ENCODE measurements at places on chromosomes 6 and 20.

DNA sequence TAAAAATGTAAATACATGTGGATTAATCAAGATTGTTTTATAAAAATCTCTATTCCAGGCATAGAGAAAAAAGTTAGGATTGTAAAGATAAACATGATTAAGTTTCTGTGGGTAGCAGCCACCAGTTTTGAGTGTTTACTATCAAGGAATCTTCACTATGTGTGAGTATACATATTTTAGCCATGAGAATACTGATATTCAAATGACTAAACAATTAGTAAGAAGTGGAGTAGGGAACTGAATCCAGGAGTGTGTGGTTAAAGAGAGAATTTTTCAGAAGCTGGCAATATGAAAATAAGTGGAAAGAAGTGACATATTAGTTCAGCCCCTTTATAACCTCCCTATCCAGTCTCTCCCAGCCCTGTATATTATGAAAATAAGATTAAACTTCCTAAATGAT is 10.3 kb downstream of the ELOVL2 start:
- no peak for DNase-seq

- DNase-seq = no peak
Measured at GRCh38 chr20:4919047-4919704, 82.1 kb downstream of the SLC23A2 start.

- no peak for DNase-seq
Measured at GRCh38 chr6:148379481-148379880, 36.8 kb downstream of the SASH1 start.

DNA sequence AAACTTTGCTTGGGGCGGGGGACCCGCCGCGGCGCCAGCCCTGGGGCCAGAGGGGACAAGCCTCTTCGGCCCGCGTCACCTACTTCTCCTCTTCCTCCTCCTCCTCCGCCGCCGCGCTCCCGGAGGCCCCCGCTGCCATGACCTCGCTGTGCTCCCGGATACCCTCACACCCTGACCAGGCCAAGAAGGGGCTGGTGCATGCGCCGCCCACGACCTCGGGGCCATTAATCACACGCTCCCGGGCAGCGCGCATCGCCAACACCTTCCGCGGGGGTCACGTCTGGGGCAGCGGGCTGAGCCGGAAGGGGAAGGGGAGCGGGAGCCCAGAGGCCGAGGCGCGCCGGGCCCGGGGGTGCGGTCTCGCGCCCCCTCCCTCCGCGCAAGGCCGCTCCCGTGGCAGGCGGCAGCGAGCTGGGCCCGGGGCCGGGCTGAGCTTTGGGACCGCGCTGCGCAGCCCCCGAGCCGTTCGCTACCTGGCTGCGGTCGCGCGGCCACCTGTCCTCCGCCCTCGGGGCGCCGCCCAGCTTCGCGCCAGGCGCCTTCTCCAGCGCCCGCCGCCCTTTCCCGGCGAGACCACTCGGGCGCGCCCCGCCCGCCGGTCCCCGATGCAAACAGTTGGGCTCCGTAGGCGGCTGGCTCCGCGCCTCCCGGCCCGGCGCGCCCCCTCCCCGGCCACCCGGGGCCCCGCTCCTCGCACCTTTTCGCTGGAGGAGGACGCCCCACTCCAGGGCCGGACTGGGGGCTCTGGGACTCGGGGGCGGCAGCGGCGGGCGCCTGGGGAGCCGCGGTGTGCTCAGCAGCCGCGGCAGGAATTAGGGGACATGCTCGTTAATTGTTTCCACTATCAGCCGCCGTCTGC is 575 bp upstream of the CNR1 start:
- DNase-seq = no peak

DNA sequence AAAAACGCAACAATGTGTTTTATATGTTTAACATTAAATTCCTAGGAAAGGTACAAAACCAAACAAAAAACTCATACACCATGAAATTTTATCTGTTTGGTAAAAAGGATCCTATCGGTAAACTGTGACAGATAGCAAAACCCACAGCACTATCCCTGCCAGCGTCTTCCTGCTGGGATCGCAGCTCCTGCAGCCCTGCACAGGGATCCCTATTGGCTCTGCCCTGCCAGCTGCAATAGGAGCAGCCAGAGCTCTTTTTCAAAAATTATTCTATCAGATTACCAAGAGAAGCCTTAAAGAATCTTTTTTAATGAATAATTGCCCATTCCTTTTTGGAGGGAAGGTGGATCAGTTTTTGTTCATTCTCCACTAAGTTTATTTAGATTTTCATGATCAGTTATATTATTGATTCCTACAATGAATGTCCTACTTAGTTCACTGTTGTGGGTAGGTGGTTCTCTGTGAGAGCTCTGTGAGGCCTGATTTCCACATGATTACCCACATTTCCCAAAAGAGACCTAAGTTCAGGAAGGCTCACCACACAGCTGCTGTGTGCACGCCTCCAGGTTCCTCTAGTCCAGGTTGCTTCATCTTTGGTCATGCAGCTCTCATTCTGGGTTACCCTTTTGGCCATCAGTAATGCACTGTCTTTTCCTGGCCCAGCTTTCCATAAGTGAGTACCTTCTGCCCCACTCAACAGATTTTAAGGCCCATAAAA is 293.8 kb downstream of the FRK start:
- no peak for DNase-seq

GRCh38 chr6:99187429-99187828 is 162.0 kb downstream of the FAXC start:
- no peak for DNase-seq

- DNase-seq = no peak
Measured at GRCh38 chr20:38755324-38755910, 7.2 kb downstream of the ACTR5 start.

GRCh38 chr6:33407132-33407718 is 3.6 kb upstream of the PHF1 start:
- DNase-seq = no peak

GRCh38 chr6:12163149-12163548 is 127.0 kb upstream of the EDN1 start:
- DNase-seq = peak; percentile 50

DNA sequence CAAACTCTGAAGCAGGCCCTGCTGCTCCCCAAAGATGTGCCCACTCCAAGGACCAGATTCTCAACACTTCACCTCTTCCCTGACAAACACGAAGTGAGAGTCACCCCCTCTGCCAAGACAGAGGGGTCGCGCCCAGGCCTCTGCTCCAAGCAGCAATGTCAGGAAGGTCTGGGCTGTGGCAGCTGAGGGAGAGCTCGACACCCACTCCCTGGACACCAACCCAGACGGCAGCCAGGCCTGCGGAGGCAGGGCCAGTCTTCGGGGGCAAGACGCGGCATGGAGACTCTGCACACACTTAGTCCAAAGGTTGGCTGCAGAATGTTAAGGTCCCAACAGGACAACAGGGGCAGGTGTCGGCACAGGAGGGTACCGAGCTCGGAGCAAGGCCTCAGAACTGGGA is 144.2 kb downstream of the DLL1 start:
- DNase-seq = no peak

DNA sequence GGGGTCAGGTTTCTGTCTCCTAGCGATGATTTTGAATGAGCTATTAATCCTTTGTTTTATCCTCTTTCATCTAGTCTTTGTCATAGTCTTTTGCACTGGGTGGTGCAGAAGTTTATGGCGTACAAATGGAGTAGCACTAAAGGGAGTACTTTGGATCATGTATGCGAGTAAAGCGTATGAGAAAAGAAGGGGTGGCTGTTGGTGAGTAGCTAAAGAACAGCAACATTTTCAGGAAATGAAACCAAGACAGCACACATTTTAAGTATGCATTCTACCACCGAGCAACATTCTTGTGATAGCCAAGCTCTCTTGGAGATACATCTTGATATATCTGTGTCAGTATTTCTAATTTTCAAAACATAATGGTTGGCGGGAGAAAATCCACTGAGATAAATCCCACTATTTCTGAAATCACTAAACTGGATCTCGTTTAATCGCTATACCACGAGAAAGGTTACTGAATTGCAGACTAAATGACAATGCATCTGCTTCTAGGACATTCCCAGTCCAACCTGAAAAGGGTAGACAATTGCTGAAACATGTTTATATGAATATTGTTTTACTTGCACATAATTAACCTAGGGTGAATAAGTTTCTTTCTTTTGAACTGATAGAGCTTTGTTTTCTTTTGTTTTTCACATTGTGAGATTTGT is 196.1 kb downstream of the TRIM27 start:
- no peak for DNase-seq

GRCh38 chr20:3390759-3391425 is 16.6 kb downstream of the DNAAF9 start:
- no peak for DNase-seq

- DNase-seq = no peak
Measured at GRCh38 chr6:9801249-9801754, 613.6 kb downstream of the TFAP2A start.

DNA sequence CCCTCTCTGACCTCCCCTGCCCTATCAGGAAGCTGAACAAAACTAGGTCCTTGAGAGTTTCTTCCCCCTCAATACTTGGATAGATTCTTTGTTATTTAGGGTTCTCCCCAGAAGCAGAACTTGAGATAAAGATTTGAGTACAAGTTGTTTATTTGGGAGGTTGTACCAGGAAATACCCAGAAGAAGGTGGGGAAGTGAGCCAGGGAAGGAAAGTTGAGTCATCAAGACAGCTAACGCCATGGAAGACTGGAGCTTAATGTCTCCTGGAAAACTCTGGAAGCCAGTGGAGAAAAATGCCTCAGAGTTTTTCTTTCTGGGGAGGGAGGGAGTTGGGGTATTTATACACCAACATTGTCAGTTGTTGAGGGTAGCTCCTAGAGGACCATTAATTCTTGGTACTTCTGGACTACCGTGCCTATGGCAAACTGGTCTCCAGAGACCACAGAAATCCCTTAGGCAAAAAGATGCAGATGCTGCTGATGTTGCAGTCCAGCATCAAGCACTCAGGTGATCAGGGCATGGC is 102.6 kb upstream of the ZFP64 start:
- DNase-seq = no peak

GRCh38 chr6:36666826-36667591 is 11.5 kb upstream of the CDKN1A start:
- no peak for DNase-seq

GRCh38 chr6:139107051-139107450 is 27.8 kb upstream of the HECA start:
- DNase-seq = no peak

GRCh38 chr6:47439348-47439668 is 38.3 kb upstream of the CD2AP start:
- DNase-seq = no peak

DNA sequence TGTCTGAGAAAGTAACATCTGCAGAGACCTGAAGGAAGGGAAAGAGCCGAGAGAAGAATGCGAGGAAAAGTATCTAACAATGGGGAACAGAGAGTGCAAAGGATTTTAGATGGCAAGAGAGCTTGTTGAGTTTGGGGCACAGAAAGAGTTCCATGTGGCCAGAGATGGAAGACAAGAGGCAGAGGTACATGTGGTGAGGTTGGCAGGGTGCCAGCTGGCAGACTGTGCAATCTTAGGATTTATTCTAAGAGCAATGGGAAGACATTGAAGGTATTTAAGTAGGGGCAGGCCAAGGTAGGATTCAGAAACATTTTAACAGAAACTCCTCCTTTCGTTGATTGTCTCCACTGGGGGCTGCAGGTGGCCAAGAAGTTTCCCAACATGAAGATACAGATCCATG is 20.4 kb upstream of the LBP start:
- no peak for DNase-seq

- peak; percentile 66 for DNase-seq
Measured at GRCh38 chr6:136967876-136968752, 46.0 kb downstream of the SLC35D3 start.

- DNase-seq = no peak
Measured at GRCh38 chr20:54123587-54124180, 50.1 kb downstream of the CYP24A1 start.

DNA sequence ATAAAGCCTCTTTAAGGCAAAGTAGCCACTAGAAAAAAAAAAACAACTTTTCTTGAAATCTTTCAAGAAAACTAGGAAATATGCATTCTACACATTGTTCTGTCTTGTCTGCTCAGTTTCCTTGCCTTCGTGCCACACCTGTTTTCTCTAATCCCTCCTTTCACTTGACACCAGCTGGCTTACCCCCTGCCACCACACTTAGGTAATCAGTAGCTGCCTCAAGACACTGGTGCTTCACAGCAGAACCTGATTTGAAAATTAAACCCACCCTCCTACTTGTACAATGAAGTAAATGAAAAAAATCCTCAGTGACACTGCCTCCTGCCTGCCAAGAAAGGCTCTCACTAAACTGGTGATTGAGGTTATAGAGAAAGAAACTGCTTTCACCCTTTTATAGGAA is 45.8 kb upstream of the SCML4 start:
- no peak for DNase-seq

DNA sequence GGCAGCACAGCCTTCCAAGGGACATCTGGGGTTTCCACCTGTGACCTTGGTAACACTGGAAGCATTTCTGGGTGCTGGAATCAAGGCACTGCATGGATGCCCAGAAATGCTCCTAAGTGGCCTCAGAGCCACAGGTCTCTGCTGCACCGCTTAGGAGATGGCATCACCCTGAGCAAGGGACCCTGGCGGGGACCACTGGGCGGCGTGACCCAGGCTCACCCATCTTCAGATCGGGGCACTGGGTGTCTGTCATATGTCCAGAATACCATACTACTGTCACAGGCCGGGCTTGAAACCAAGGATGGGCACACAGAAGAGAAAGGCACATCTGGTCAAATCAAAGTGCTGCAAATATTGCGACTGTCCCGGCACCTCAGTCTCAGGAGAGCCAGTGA is 45.9 kb downstream of the SSR1 start:
- DNase-seq = no peak

DNA sequence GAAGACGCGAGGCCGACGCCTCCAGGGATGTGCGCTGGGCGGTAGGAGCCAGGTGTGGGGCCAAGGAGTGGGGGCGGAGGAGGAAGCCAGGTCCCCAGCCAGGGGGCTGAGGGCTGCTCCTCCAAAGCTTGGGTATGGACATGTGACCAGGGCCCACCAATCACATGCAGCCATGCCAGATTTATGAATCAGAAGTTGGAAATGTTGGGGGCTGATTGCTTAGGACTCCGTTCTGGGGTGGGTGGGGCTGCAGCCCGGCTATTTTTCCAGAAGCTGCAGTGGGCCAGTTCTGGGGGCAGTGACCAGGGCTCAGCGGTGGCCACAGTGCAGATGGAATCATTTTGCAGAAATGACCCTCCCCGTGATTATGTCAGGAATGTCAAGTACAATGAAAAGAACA is 96.0 kb downstream of the CEBPB start:
- DNase-seq = no peak

GRCh38 chr6:62670490-62671223 is 384.6 kb upstream of the KHDRBS2 start:
- DNase-seq = no peak

- DNase-seq = no peak
Measured at GRCh38 chr6:22590423-22590822, 21.1 kb downstream of the HDGFL1 start.
